ENCODE measurements at places on chromosomes 16 and 17.

DNA sequence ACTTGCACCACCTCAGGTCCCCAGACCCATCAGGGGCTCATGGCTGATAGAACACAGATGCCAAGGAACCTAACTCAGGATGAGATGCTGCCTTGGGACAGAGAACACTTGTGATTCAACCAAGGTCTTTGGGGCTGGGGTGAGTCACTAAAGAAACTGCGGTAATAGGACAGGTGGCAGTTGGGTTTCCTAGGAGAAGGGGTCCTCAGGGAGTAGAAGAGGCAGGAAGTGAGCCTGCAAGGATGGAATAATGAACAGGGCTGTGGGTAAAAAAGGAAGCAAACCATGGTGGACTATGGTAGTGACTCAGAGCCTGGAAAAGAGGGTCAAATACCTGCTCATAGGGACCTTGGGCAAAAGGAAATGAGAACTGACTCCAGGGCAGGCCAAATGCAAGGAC, 6.5 kb upstream of the PNPO start:
- peak; percentile 12 for DNase-seq

DNA sequence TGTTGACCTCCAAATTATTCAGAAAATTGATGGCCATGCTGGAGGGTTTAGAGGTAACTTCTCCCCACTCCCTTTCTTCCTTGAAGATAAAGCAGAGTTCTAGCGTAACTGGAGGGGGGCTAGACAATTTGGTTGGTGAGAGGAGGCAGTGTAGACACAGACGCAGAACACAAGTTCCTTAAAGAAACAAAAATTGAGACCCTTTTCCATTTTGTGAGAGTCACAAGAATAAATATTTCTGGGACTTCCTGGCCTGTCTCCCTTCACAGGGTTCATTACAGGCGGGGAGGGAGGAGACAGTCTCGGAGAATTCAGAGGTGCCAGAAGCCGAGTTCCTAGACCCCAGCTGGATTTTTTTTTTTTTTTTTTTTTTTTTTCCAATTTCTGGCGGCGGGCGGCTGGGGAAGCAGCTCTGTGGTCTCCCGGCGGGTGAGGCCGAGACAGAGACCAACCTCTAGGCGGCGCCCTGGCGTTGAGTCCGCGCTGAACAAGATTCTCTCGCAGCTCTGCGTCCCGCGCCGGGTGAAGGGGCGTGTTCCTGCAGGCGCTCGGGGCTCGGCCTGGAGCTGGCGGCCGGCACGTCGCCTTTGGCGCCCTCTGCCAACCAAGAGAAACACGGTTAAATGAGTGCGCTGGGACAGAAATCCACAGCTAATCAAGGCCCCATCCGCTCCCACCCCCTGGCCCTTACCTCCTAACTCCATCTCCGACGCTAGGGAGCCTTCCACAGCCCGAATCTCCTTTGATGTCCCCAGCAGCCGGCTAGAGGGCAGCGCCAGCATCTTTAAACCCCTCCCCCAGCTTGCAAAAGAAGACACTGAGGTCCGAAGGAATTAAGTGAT, 10.2 kb upstream of the HOXB9 start:
- DNase-seq: peak; percentile 70

GRCh38 chr17:68053231-68054013, 17.9 kb downstream of the KPNA2 start:
- no peak for DNase-seq

DNA sequence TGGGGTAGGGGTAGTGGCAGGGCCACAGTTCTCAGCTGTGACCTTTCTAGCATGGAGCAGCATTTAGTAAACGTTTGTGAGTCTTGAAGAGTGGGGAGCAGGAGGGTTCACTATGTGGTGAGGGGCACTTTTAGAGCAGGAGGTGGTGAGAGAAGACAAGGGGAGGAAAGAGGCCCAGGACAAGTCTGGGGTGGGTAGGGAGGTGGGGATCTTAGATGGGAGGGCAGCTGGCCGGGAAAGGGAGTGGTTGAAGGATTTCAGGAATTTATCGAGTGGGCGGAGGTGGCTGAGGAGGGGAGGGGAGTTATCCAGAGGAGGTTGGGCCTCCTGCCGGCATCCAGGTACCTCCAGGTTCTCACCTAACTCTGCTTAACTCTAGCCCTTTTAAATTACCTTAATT, 1.9 kb downstream of the CLEC16A start:
- no peak for DNase-seq

DNA sequence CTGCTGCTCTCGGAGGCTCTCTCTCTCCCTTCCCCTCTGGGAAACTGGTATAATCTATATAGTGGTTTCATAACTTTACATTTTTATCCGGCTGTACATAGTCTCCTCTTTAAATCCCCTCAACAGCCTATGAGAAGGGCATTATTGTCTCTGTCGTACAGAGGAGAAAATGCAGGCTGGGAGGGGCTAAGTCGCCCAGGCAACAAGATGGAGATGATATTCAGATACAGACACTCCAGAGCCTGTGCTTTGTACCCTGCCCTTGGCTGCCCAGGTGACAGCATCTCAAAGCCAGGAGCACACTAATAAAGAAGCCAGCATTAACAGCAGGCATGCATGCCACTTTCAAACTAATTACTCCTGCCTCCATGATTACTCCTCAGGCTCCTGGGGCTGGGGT, 4.7 kb upstream of the EIF1 start:
- no peak for DNase-seq

DNA sequence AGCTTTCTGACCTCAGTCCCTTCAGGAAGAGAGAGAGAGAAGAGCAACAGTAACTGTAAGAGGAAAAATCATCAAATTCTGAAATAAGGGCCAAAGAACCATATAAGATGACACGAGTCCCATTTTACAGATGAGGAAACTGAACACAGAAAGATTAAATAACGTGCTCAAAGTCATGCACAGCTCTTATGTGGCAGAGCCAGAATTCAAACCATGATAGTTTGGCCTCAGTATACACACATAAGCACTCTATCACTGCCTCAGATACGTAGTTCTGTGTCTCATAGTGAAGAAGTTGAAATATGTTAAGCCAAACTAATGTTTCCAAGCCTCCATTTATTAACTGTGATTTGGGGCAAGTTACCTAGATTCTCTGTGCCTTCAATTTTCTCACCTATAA, 1.9 kb upstream of the ZNF19 start:
- DNase-seq: no peak

DNA sequence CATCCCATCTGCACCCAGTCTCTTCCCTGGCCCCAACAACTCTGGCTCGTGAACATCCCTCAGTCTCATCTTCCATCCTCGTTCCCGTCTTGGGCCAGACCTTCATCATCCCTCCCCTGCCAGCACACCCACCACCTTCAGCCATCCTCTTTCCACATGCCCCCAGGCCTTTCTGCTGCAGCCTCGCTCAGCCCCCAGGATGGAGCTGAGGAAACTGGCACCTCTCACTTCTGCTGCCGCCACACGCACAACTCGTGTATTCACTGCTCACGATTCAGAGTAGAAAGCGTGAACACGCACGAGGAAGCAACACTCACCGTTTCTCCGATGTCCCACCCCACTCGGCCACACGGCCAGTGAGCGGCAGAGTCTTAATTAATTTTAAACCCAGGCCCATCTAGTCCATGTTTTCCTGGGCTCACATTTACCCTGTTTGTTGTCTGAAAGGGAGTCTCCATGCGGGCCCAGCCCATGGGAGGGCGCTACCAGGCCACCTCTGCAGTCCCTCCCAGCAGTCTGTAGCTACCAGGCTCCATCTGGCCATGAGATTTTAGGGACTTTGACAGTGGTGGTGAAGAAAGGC, 12.5 kb downstream of the C16orf90 start:
- DNase-seq: no peak

DNA sequence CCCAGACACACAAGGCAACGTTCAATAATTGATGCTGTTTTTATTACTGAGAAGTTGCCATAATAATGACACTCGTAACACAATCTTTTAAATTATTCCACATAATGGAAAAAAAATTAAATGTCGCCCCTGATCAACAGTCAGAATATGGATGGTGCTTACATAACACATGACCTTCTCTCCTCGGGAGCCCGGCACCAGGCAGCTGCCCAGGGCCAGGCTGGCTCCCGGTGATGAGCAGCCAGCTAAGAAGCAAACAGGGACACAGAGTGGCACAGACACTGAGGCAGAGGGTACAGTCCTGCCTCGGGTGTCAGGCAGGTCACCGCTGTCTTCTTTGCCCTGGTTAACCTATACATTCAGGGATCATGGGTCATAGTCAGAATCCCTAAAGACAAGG, 137.9 kb downstream of the SLC39A11 start:
- no peak for DNase-seq

DNA sequence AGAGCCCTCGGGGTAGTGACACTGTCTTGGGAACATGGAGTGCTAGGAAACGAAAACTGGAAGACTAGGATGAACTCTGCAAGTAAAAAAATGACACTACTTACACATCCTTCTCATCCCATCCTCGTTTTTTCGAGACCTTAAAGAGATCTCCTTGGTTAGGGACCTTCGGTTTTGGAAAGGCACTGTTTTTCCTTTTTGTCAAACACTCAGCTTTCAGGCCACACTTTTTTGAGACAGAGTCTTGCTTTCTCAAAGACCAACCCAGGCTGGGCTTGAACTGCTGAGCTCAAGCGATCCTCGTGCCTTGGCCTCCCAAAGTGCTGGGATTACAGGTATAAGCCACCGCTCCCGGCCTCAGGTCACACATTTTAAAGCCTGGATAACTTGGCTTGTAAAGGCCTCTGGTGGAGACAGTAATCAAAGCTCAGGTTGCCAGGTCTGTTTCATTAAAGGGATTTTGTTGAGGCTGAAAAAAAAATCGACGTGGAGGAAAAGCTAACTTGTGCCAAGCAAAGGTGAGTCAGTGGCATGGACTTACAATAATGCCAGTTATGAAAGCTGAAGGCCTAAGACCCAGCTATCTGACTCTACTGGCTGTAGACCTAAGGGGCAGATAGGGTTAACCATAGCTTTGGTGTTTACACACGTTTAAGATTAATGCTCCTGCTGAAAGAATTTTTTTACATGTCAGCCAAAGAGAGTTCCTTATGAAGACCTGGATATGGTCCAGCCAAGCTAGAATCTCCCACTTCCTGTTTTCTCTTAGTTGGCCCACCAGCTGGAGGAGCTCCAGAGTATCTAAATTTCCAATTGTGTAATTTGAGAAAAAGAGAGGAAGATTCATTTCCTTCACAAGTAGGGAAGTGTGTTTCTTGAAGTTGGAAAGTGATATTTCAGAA, 823 bp downstream of the NBR1 start:
- DNase-seq: peak; percentile 98

DNA sequence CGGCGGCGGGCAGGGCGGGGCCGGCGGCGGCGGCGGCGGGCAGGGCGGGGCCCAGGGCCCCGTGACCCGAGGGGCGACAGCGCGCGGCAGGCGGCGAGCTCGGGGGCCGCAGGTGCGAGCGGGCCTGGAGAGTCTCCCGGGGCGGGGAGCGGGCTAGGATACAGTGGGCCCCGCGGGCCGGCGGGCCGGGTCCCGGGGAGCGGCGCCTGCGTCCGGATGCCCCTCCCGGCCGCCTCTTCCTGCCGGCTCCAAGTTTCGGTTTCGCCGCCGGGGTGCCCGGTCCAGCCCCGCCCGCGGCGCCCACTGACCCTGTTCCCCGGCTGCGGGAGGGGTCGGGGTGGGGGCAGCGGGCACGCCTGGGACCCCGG, at the start of gene RNF213:
TSS of gene RNF213 (plus strand) at position 62 of the 368 bp plus-strand sequence. CDS start 2,830 bp downstream, outside the sequence.
- DNase-seq: peak; percentile 10

GRCh38 chr16:11793840-11794239, 3.2 kb downstream of the ZC3H7A start:
- DNase-seq: no peak

DNA sequence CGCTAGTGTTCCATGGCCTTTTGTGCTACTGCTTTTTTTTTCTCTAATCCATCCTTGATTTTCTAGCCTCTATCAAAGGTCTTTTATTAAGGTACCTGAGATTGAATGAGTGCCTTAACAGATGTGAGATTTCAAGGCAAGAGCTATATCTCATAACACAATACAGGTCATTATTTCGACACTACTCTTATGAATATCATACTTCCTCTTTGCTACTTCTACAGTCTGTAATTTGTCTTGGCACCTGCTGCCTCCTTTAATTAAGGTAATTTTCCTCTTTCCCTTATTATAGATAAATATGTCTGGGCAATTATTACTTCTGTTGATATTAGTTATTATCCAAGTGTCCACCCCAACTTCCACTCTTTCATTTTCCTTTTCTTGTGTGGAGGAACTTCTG, 5.3 kb downstream of the KRT28 start:
- DNase-seq: no peak

DNA sequence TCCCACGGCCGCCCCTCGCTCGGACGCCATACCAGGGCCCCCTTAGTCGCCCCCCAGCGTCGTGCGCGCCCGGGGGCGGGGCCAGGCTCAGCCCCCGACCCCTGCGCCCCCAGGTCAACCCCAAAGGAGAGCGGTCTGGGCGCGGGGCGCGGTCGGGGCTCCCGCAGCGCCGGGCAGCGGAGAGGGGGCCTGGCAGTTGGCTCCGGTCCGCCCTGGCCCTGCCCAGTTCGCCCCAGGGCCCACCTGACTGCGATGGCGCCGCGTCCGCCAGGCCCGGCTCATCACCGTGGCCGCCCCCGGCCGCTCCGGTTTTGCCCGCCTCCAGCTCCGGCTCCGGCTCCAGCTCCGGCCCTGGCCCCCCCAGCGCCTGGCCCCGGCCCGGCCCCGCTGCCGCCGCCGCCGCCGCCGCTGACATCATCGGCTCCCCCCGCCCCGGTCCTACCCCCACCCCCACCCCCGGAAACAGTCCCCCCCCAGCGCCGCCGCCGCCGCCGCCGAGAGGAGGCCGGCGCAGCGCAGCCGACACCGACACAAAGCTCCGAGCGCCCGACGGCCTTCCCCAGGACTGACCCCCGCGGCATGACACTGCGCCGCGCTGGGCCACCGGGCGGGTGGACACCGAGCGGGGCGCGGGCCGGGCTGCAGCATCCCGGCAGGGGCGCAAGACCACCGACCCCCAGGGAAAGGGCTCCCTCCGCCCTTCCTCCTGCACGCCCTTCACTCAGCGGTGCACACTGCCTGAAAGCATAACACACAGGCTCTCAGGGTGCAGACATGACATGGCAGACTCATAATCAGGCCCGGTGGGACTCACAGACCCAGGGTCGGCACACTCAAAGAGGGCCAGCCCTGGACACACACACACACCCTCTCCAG, at the start of gene ZBTB4:
TSS of gene ZBTB4 (minus strand) at position 419 of the 876 bp plus-strand sequence. CDS start 12,830 bp downstream, outside the sequence.
- DNase-seq: no peak

GRCh38 chr17:17816240-17816814, 20.5 kb downstream of the SREBF1 start:
- DNase-seq: no peak

GRCh38 chr17:70292366-70292765, 123.0 kb downstream of the KCNJ2 start:
- no peak for DNase-seq

Data from MV-4-11 (cell line).